ENCODE measurements at places on chromosomes 6 and 20. TPM values are rescaled to one million over a fixed set of nuclear protein-coding genes. Genes with fewer than 3 reads are reported as not detected.

COL12A1 gene
- 309 TPM for total RNA-seq

RNF217 gene
- 19.9 TPM for total RNA-seq

DNA sequence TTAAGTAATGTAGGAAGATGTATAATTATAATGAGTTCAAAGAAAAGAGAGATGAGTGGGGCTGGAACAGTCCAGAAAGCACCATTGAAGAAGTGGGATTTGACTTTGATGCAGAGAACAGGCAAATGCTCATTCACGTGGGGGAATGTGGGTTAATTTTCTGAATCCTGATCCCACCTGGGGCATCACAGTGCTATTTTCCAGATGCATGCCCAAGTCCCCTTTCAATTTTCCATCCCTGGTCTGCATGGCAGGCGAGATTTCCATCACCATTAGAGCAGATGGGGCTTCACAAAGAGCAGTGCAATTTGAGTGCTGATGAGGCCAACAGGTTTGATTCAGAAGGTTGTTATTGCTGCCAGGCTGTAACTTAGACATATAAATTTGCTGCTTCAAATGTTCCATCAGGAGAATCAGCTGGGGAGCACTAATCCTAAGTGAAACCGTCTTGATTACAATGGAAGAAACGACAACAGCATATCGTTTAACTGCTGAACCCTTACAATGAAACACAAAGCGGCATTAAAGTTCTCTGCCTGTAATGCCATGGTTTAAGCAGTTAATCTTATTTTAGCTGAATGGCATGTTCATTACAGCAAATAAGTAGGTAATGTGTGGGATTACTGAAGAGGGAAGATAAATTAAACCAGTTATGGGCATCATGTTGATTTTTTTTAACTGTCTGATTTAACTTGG is 45.2 kb downstream of the OSTM1 start:
- no peak for DNase-seq
- H3K4me3 ChIP-seq = no peak overlapping the region
- peaks cover 2% of the 10 kb centered on the region for H3K27me3 ChIP-seq
- no peaks in the 10 kb centered on the region for H3K36me3 ChIP-seq

CLPSL1 gene
- not detected for total RNA-seq

DNA sequence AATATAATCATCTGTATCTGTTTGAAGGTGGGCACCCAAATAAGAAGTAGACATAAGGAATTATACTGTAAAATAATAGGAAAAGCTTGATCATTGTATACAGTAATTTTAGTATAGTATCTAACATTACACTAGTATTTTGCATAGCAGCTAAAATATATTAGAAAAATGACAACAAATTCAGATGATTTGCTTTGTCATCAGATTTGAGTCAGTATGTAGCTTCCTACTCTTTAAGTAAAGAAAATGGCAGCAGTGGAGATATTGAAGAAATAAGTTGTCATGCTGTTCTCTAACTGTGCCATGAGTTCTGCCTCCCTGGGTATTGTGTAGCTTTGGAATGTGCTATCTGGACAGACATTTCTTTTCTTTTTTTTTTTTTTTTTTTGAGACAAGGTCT is 74.4 kb downstream of the TIAM2 start:
- peaks cover 5% of the 10 kb centered on the region for H3K36me3 ChIP-seq
- peaks cover 1% of the 10 kb centered on the region for H3K27me3 ChIP-seq
- H3K27ac ChIP-seq = no peak overlapping the region
- H3K4me3 ChIP-seq = no peak overlapping the region

GRCh38 chr6:101402622-101403031 is 9.1 kb downstream of the GRIK2 start:
- 0 out of 2 replicates have a peak, but pooled peaks cover 1% of the 10 kb centered on the region for H3K27me3 ChIP-seq
- peaks cover 6% of the 10 kb centered on the region for H3K4me1 ChIP-seq
- H3K27ac ChIP-seq = no peak overlapping the region
- DNase-seq = no peak
- H3K4me3 ChIP-seq = peak overlapping the region; percentile 76
- peaks cover 52% of the 10 kb centered on the region for H3K36me3 ChIP-seq

DNA sequence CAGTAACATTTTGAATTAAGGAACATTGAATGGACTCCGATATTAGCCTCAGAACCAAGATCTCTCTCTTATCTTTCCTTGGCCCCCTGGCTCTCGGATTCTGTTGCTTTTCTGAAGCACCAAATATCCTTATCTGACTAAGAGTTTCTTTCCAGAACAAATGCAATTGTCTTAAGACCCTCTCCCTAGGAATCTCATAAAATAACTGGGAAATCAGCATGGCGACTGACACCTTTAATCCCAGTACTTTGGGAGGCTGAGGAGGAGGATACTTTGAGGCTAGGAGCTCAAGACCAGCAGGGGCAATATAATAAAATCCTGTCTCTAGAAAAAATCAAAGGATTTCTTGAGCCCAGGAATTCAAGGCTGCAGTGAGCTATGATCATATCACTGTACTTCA is 984.5 kb downstream of the HACE1 start:
- DNase-seq = no peak
- H3K4me1 ChIP-seq = no peaks in the 10 kb centered on the region
- no peaks in the 10 kb centered on the region for H3K36me3 ChIP-seq
- no peaks in the 10 kb centered on the region for H3K27me3 ChIP-seq
- H3K4me3 ChIP-seq = no peak overlapping the region
- no peak overlapping the region for H3K27ac ChIP-seq

NKX2-4 gene
- not detected for total RNA-seq

DNA sequence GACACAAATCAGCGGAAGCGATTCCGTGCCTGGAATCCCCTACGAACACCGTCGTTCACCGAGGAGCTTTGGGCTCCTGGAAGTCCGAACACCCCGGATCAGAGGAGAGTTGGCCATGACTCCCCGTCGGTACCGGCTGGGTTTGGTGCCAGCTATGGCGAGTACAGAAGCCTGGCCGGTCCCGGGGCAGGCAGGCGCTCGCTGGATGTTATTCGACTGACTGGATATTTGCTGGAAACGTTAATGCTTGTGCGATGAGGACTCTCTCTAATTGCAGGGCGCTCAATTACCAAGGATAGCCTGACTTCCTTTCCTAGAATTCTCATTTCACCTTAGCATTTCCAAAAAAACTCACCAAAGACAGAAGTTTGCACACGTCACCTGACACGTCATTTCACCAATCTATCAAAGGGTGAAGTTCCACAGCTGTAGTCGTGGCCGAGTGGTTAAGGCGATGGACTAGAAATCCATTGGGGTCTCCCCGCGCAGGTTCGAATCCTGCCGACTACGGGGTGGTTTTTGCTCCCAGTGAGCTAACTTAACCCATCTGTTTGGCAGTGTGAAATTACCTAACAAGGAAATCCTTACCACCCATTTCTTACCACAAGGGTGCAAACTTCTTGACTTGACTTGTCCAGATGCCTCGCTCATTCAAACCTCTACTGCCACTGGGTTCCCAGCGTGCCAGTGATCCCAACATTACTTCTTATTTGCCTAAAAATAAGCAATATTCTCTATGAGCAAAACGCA is 22.7 kb upstream of the ZNF184 start:
- H3K4me3 ChIP-seq = peak overlapping the region; percentile 90
- H3K27ac ChIP-seq = peak overlapping the region; percentile 84
- peaks cover 5% of the 10 kb centered on the region for H3K27me3 ChIP-seq
- H3K4me1 ChIP-seq = peaks cover 19% of the 10 kb centered on the region

MCUR1 gene
- total RNA-seq = 23.3 TPM

TRIM31 gene
- total RNA-seq = not detected

CEP43 gene
- 16.5 TPM for total RNA-seq

OR12D3 gene
- not detected for total RNA-seq

- 0 out of 2 replicates have a peak, but pooled peaks cover 14% of the 10 kb centered on the region for H3K4me1 ChIP-seq
- no peak for DNase-seq
- H3K27ac ChIP-seq = no peak overlapping the region
Observed at GRCh38 chr6:79755967-79756366, 124.8 kb downstream of the SH3BGRL2 start.

DNA sequence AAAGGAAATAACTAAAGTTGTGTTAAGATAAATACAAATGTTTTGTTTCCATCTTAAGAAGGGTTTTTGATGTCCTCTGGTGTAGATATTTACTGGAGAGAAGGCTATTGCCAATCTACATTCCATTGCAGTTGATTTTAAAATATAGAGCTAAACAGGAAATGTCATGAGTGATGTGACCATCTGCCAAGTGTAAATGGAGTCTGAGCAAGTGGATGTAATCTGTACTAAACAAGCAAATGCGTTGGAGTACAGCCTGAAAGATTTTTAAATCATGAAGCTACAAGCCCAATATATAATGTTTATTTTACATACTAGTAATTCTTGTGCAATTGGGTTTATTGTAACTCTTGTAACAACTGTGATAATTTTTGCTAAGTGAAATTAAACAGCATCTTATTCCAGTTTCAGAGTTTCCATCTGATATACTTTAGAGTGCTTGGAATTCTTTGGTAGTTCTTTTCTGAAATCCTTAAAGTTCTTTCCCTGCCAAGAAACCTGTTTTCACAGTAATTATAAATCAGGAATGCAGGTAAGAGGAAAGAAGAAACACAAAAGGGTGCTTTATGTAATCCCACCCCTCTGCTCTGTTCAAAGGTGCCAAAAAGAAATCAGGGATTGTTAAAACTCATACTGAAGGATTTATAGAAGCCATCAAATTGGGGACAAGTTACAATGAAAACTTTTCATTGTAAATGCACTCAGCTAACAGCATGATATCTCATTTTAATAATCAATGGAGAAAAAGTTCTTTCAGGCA is 47.2 kb upstream of the FLRT3 start:
- peaks cover 3% of the 10 kb centered on the region for H3K36me3 ChIP-seq
- no peak overlapping the region for H3K27ac ChIP-seq
- no peaks in the 10 kb centered on the region for H3K4me1 ChIP-seq

SLC13A3 gene
- total RNA-seq = 2.3 TPM

- no peaks in the 10 kb centered on the region for H3K36me3 ChIP-seq
- no peak for DNase-seq
- no peak overlapping the region for H3K27ac ChIP-seq
- H3K4me3 ChIP-seq = no peak overlapping the region
- H3K4me1 ChIP-seq = peaks cover 4% of the 10 kb centered on the region
- peaks cover 7% of the 10 kb centered on the region for H3K27me3 ChIP-seq
Observed at GRCh38 chr6:47423079-47423478, 54.5 kb upstream of the CD2AP start.

DNA sequence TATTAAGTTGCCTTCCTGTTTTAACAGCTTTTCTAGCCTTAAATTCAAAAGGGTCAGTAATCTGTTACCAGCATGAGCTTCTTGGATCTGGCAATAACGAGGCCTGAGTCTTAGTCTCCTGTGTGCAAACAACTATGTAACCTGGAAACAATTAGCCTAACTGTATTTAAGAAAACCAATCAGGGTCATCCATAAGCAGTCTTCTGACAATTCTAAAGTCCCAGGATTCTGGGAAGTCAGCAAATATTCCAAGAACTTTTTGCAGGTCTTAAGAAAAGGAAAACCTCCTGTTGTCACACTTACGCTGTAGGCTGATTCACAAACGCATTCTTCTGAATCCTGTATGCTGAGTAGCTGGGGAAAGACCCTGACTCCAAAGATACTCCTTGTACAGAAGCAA is 90.4 kb downstream of the COL12A1 start:
- H3K4me1 ChIP-seq = peaks cover 56% of the 10 kb centered on the region
- H3K27me3 ChIP-seq = peaks cover 4% of the 10 kb centered on the region
- H3K36me3 ChIP-seq = peaks cover 79% of the 10 kb centered on the region
- H3K27ac ChIP-seq = peak overlapping the region; percentile 26

- no peak for DNase-seq
- peaks cover 3% of the 10 kb centered on the region for H3K27me3 ChIP-seq
- H3K4me1 ChIP-seq = peaks cover 12% of the 10 kb centered on the region
- H3K27ac ChIP-seq = peak overlapping the region; percentile 78
Observed at GRCh38 chr20:62238569-62239277, 402 bp downstream of the OSBPL2 start.

RIPOR3 gene
- total RNA-seq = 0.13 TPM

DNA sequence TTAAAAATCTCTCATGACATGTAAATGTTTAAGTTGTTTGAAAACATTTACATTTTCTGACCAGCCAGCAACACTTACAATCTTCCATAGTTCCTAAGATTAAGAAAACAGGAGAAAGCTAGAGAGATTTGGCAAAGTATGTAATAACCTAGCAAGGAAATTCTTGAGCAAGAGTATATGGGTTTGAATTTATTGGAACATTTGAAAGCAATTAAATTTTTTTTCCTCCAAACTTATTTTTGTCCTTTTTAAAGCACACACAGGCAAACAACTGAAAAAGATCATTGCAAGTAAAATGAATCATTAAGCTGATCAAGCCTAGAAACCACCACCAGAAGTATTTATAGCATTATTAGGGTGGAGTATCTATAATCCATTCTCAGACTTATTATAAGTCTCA is 20.1 kb upstream of the ZNF217 start:
- peak overlapping the region; percentile 82 for H3K27ac ChIP-seq
- DNase-seq = no peak
- H3K36me3 ChIP-seq = no peaks in the 10 kb centered on the region
- peaks cover 2% of the 10 kb centered on the region for H3K27me3 ChIP-seq

All from HFFc6 (cell line).